ENCODE measurements at places on chromosomes 6 and 20. TPM values are rescaled to one million over a fixed set of nuclear protein-coding genes. Genes with fewer than 3 reads are reported as not detected.

UNC93A gene
- polyA plus RNA-seq = 4.2 TPM

ADGRF1 gene
- 50.9 TPM for polyA plus RNA-seq

CEP162 gene
- polyA plus RNA-seq = 16.9 TPM

SLC35F1 gene
- polyA plus RNA-seq = 2.7 TPM

RBBP8NL gene
- polyA plus RNA-seq = 2.4 TPM

HSP90AB1 gene
- 1,256 TPM for polyA plus RNA-seq

GRCh38 chr6:158660333-158660754 lies 10.5 kb downstream of the SYTL3 start:
- no peak for DNase-seq

DNA sequence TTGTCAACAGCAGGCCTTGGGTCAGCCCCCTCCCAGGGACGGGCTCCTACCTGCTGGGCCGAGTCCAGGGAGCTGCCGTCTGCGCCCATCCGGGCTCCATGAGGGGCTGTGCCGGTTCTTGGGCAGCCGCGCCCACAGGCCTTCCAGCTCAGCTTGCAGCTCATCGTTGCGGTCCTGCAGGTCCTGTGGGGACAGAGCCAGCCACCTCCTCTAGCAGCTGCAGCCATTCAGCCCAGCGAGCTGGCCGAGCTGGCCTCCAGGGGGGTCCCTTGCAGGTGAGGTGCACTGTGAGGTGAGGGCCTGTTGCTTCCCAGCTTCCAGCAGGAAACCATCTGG lies 74.4 kb downstream of the GINS1 start:
- no peak for DNase-seq

DNA sequence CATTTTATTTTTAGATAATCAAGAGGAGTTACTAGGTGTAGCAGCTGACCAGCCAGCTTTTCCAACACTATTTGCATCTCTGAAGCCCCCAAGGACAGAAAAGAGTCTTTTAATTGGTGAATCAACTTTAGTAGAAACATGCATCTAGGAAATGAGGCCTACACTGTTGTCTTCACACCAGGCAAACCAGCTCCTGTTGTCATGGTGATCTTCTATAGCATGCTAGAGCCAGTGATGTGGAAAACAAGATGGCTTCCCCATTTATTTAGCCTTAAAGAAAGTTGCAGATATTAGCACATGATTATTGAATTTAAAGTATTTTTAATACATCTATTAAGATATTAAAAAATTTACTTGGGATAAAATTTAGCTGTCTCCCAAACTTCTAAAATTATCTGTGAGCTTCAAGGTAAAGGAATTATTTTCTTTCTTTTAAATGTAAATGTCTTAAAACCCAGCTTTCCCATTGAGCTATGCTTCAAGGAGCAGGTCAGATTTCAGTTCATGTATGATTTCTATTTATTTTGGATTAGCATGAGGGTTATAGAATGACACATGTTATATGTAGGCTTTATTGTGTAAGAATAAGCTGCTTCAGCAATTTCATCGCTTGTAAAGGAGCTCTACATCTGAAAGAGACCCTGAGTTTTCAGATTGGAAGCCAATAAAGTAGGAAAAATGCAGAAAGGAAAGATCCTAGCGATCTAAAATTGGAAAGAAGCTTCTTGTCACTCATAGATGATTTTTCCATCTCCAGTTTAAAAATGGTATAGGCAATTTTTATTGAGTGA lies 564.9 kb upstream of the CITED2 start:
- DNase-seq = no peak

DNA sequence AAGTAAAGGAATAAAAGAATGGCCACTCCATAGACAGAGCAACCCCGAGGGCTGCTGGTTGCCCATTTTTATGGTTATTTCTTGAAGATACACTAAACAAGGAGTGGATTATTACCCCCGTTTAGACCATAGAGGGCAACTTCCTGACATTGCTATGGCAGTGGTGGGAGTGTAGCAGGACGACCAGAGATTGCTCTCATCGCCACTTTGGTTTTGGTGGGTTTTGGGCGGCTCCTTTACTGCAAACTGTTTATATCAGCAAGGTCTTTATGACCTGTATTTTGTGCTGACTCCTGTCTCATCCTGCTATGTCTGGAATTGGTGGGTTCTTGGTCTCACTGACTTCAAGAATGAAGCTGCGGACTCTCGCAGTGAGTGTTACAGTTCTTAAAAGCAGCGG lies 78.7 kb downstream of the C6orf52 start:
- no peak for DNase-seq

- DNase-seq = peak; percentile 3
These were observed 72.3 kb downstream of the CDYL start for GRCh38 chr6:4848382-4849068.

GRCh38 chr20:47544240-47544639 lies 42.6 kb downstream of the NCOA3 start:
- DNase-seq = peak; percentile 58

GRCh38 chr6:32602383-32602782 lies 12.7 kb upstream of the HLA-DRB1 start:
- no peak for DNase-seq

- no peak for DNase-seq
These were observed 7.2 kb downstream of the THBS2 start for GRCh38 chr6:169246445-169246844.

- DNase-seq = no peak
These were observed 122.2 kb downstream of the COL19A1 start for GRCh38 chr6:69988458-69989126.

DNA sequence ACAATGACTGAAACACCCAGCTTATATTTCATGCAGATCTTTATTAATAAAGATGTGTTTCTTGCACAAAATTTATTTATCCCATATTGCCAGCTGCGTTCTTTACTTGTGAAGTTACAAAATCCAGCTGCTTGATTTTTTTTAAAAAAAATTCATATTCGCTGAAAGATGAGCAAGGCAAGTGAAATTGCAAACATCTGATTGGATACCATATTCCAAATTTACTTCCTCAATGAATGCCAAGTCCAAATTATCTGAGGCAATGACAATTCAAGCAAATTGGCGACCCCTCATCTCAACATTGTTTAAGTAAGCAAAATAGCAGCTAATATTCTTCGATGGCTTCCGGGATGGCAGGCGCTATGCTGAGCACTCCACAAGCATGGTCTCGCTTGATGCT lies 37.7 kb downstream of the ZFP64 start:
- no peak for DNase-seq

DNA sequence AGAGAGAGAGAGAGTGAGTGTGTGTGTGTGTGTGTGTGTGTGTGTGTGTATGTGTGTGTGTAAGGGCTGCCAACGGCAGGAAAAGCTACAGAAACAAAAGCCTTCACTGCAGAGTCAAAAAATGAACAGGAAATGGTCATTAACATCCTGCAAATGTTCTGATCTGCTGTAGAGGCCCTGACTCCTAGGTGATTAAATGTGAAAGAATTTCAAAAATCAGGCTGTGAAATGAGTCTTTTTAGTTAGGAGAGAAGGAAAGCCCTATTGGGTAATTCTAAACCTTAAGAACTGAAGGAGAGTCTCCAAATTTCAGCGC lies 166.5 kb upstream of the MYLIP start:
- no peak for DNase-seq

DNA sequence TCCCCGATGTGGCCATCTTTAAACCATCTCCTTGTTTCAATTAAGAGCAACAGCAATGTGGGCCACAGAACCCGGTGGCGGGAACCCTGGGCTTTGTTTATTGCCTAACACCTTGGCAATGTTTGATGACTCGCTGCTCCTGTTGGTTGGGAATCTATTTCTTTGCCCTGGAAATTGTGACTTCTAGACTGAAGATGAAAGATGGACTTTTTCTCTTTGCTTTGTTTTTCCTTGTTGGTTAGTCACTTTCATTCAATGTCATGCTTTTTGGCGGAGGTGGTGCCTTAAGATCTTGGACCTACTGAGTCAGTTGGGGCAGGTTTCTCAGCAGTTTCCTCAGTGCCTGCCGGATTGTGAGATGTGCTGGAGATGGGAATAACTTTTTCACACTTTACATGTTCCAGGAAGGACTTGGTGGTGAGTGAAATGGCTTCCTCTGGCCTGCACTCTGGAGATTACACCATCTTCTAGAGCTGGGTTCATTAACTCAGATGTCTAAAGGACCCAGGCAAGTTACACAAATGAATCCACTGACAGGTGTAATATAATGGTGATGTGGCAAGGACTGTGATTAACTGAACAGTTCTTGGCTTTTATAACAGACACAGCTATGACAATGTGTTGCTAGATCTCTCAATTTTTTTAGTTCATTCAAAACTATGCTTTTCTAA lies 56.3 kb downstream of the TSHZ2 start:
- no peak for DNase-seq

- no peak for DNase-seq
These were observed 527.6 kb downstream of the CDKAL1 start for GRCh38 chr6:21061892-21062291.

- DNase-seq = no peak
These were observed 13.1 kb downstream of the B4GALT5 start for GRCh38 chr20:49700411-49701185.

GRCh38 chr20:41393705-41394066 lies 27.1 kb upstream of the EMILIN3 start:
- no peak for DNase-seq

DNA sequence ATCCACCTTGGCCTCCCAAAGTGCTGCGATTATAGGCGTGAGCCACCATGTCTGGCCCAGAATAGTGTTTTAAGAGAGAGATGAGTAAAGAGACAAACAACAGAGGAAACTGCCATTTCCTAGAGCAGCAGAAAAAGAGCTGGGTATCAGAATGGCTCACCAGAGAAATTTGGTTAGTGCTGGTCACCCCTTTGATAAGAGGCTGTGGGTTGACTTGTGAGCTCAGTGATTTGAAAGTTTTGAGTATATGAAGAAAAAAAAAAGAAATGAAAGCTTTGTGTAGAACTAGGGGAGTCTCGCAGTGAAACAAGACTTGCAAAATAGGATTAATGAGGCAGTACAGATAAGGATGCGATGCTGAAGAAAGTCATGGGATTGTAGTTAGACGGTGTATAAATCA lies 29.6 kb downstream of the MGME1 start:
- no peak for DNase-seq

DNA sequence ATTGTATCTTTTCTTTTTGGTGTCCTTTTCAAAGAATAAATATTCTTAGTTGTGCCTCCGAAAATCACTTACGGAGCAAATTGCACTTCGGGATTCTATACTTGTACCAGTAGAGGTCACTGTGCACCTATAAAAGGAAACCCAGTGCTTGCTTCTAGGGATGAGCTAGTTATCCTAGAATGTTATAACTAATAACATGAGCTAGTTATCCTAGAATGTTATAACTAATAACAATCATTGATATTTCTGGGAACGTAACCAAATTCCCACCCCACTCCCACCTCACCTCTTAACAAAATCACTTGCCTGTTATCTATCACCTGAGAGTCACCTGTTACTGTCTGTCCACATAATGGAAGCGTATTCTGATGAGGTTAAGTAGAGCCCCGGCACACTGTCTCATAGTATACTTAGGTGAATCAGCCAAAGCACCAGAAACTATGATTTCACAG lies 126.9 kb upstream of the TIAM2 start:
- DNase-seq = peak; percentile 49

DNA sequence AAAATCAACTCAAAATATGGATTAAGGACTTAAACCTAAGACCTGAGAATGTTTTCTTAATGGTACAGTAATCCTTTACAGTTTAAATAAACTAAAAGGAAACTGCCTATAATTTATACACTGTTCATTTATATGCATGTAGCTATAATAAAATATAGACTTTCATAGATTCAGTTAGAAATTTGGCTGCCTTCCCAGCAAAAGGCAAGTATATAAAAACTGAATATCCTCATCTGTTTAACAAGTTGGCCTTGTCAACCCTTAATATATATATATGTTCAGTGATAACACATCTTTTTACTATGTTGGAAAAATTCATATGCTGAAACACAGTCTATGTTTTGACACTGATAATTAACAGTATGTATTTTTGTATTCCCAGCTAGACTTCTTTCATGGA lies 123.1 kb downstream of the GRIK2 start:
- peak; percentile 11 for DNase-seq

- no peak for DNase-seq
These were observed 48.4 kb downstream of the GCNT2 start for GRCh38 chr6:10569392-10570127.

DNA sequence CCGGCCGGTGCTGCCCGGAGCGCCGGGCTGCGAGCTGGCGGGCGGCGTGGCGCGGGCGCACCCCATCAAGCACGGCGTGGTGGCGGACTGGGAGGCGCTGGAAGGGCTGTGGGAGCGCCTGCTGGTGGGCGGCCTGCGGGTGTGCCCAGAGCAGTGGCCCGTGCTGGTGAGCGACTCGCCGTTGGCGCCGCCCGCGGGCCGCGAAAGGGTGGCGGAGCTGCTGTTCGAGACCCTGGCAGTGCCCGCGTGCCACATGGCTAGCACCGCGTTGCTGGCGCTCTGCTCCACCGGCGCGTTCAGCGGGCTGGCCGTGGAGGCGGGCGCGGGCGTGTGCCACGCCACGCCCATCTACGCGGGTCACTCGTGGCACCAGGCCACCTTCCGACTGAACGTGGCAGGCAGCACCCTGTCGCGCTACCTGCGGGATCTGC lies 517 bp downstream of the ACTL10 start:
- DNase-seq = no peak

Measured in renal pelvis (tissue), 12 donors.